Activated naive CD4-positive, alpha-beta T cell treated with Interleukin-2 at 50 U/mL for 16 hours (primary cell): ENCODE measurements at places on chromosomes 1 and 21.

DNA sequence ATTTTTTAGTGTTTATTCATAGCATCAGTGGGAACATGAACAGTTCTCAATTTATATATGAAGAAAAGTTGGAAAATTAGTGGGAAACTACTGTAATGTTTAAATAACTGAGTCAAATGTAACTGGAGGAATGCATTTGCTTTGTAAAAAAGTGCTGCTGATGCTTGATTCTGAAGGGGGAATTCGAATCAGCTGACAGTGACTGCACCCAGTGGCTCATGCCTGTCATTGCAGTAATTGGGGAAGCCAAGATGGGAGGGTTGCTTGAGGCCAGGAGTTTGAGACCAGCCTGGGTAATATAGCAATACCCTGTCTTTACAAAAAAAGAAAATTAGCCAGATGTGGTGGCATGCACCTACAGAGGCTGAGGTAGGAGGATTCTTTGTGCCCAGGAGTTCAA, 398.4 kb downstream of the ZP4 start:
- DNase-seq, result no peak

GRCh38 chr1:150150133-150151021, 661 bp downstream of the PLEKHO1 start:
- DNase-seq, result peak; percentile 40

- peak; percentile 8 for DNase-seq
Measured at GRCh38 chr1:32539584-32540571, 651 bp downstream of the ZBTB8A start.

GRCh38 chr1:77405186-77405585, 123.4 kb downstream of the AK5 start:
- DNase-seq, result no peak

- no peak for DNase-seq
Measured at GRCh38 chr1:241323514-241324195, 33.4 kb downstream of the RGS7 start.
